ENCODE measurements at places on chromosomes 16 and 17.

- DNase-seq, result no peak
Measured at GRCh38 chr16:11386054-11386680, 40.9 kb downstream of the RMI2 start.

- no peak for DNase-seq
Measured at GRCh38 chr17:75970011-75970523, 8.9 kb downstream of the ACOX1 start.

GRCh38 chr16:14050291-14051027, 20.7 kb upstream of the MRTFB start:
- no peak for DNase-seq

- DNase-seq, result no peak
Measured at GRCh38 chr16:86212706-86213436, 297.5 kb upstream of the FOXF1 start.

- no peak for DNase-seq
Measured at GRCh38 chr17:31225831-31226230, 71.2 kb downstream of the OMG start.

DNA sequence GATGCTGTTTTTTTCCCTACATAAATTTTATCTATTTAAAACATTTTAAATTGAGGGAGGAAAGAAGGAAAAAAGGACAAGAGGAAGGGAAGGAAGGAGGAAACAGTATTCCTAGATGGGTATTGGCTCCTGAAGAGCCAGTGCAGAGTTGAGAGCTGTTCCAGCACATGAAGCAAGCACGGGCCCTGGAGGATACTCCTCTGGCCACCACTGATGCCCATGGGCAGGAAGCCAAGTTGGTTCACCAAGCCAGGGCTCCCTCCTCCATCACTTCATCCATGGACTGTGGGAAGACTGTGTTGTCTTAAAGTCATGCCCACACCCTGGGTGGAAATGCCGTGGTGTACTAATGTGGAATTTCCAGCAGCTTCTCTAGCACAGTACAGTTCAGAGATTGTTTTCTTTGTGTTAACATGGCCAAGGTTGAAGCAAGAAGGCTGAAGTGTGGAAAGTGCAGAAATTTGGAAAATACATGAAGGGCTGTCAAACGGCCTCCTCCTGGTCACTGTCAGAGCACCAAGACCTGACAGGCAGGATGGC, 23.9 kb upstream of the NOS2 start:
- no peak for DNase-seq

DNA sequence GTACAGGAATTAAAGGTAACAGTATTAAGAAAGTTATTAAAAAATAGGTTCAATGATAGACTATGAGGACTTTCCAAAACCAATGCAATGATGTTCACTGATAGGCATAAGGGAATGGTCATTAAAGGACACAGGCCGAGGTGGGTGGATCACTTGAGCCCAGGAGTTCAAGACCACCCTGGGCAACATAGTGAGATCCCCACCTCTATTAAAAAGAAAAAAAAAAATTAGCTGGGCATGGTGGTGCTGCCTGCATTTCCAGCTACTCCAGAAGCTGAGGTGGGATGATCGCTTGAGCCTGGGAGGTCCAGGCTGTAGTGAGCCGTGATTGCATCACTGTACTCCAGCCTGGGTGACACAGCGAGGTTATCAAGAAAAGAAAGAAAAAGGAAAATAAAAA, 5.9 kb downstream of the TOP2A start:
- no peak for DNase-seq

- DNase-seq, result no peak
Measured at GRCh38 chr17:35568561-35568960, 7.9 kb upstream of the SLFN14 start.

DNA sequence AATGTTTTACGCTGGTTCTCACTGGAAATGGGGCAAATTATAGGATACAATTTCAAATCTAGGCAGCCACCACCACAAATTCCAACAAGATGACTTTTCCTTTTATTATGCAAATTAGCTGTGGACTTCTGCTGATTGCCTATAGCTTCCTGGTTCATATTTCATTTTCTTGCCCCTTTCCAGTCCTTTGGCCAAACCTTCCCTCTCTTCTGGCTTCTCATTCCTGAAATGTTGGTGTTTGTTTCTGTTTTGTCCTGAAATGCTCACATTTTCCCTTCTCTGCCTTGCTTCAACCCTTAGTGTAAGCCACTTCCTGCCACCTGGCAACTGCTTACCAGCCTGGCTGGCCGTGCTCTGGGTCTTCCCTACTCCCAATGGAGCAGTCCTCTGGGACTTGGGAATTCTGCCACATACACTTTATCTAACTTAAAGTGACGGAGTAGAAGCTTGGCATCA, 14.0 kb downstream of the PRSS54 start:
- DNase-seq, result no peak

DNA sequence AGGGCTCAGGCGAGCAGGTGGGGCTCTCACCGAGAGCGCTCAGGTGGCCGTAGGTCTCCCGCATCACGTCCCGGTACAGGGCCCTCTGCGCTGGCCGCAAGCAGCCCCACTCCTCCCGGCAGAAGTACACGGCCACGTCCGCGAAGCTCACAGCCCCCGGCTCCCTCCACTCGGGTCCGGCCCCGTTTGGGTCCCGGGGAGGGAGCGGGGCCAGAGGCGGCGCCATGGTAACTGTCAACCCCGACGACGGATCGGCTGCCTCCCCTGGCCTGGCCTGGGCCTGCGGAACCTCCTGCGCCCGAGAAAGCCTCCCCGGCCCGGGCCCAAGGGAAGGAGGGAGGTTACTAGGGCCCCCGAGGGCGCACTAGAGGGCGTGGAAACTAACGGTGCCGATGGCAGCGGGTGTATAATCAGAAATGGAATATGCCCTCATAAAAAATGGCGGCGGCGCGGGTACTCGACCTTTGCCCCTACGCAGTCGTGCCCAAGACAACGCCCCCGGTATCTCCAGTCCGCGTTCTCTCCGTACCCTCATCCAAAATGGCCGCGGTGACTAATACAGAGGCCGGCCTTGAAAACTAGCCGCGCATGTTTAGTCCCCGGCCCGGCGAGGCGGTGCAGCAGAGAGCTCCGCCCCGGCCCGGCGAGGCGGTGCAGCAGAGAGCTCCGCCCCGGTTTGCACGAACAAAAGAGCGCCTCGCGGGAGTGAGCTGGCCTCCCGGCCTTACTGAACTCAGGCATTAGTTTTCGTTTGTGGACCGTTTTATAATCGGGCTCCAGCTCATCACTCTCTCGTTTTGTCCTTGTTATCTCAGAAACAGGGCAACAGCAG, at the start of gene ZNF764:
Gene ZNF764 (minus strand): TSS at position 418 of the 832 bp plus-strand sequence. CDS start 192 bp downstream, at position 226.
- DNase-seq, result peak; percentile 95

GRCh38 chr17:18064053-18064452, 23.7 kb upstream of the DRG2 start:
- DNase-seq, result no peak

- no peak for DNase-seq
Measured at GRCh38 chr16:4882633-4883285, 35.5 kb downstream of the UBN1 start.

- DNase-seq, result no peak
Measured at GRCh38 chr17:28112606-28113005, 70.1 kb downstream of the NLK start.

Data from hypothalamus (tissue), 51 donors.